ENCODE measurements at places on chromosomes 2 and 18.
A peak's percentile ranks its signal among the peaks of the same experiment; 100 is the strongest.

DNA sequence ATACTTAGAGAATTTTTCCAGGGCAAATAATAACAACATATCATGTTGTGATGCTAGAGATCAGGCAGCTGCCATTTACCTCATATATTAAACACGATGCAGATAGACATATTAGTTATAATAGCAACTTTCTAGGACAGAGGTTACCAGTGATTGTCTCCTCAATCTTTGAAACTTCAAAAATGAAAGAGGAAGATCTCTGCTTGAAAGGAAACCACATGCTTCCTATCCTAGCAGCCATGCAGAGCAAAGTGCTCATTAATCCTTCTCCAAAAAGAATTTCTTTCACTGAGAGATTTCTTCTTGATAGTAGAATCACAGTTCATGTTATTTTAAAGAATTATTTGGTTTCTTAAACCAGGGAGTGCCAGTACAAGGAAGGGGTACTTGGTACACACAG is 317.2 kb downstream of the CPS1 start:
- no peak for DNase-seq

GRCh38 chr2:74079522-74080341 is 68.0 kb downstream of the BOLA3 start:
- DNase-seq = no peak

DNA sequence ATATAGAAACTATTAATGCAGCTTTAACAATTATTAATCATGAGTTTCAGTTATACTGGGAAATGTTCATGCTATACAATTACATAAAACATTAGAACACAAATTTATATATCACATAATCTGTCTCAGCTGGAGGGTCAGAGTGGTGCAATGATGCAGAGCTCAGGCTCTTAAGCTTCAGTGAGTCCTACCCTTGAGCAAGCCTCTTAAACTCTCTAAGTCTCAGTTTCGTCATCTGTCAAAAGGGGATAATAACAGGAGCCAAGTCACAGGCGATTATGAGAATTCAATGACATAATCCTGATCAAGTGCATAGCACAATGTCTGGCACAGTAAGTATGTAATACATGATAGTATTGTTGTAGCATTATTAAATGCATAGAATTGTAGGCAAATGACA is 46.0 kb downstream of the LAMA1 start:
- DNase-seq = no peak

DNA sequence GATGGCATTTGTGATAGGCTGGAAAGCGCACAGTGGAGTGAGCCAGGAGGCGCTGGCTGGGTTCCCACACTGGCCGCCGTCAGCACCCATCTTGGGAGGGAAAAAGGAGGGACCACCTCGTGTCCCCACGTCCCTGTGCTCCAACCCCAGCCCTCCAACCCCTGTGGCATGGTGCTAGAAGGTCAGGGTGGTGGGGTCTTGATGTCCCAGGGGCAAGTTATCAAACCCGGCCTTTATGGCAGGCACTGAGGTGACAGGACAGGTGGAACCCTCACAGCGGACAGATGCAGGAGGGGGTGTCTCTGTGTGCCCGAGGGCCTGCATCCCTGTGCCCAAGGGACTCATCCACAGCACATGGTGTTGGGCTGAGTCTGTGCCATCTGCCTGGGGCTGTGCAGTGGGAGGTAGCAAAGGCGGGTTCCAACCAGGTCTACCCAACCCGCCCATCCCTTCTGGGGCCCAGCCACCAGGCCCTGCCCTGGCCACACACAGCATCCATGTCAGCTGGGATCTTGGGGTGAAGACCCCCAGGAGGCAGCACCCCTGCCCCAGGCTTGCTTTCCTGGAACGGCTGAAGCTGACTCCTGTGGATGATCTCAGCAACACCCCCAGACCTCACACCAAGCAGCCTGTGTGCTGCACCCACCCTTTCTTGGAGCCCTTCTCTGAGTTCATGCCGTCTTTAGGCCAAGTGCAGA is 246.1 kb downstream of the NDUFA10 start:
- DNase-seq = no peak

DNA sequence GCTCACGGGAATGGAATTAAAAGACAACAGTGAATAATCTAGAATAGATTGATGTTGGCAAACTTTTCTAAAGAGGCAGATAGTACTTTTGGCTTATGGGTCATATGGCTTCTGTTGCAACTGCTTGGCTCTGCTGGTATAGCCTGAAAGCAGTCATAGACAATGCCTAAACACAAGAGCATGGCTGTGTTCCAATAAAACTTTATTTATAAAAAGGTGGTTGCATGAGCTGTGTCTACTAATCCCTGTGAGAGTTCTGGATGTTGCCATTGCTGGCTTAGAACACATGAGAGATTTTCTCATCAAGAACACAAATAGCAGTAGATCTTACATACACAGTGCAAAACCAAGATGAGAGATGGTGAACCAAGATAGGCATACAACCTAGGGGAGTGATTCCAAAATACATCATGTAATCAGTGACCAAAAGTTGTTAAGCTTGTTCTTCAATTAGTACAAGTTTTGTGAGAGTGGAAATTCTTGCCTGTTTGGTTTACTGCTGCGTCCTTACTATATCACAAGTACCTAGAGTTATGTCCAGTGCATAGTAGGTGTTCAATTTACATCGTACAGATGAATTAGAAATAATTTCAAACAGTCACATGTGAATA is 380.0 kb downstream of the METTL4 start:
- no peak for DNase-seq

GRCh38 chr2:200786826-200787225 is 24.9 kb upstream of the BZW1 start:
- no peak for DNase-seq

DNA sequence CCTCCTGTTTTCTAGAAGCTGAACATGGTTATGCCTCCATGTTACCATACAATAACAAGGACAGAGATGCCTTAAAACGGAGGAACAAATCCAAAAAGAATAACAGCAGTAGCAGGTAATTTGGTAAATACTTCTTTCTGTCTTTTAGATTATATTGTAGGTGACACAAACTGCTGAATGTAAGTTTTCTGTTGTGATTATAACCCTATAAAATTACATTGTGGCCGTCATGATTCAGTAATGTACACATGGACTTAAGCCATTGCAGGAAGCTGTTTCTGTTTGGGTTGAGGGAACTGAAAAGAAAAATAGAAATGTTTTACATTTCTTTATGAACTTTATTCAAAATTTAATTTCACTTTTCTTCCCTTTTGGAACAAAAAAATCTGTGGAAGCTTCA is 1.2 kb downstream of the MXD1 start:
- DNase-seq = no peak

GRCh38 chr2:212538305-212539071 is at the start of gene ERBB4:
Gene ERBB4, minus strand, starts transcription at chr2:212538802. Its CDS starts 272 bp downstream, at chr2:212538530.
- DNase-seq = no peak

DNA sequence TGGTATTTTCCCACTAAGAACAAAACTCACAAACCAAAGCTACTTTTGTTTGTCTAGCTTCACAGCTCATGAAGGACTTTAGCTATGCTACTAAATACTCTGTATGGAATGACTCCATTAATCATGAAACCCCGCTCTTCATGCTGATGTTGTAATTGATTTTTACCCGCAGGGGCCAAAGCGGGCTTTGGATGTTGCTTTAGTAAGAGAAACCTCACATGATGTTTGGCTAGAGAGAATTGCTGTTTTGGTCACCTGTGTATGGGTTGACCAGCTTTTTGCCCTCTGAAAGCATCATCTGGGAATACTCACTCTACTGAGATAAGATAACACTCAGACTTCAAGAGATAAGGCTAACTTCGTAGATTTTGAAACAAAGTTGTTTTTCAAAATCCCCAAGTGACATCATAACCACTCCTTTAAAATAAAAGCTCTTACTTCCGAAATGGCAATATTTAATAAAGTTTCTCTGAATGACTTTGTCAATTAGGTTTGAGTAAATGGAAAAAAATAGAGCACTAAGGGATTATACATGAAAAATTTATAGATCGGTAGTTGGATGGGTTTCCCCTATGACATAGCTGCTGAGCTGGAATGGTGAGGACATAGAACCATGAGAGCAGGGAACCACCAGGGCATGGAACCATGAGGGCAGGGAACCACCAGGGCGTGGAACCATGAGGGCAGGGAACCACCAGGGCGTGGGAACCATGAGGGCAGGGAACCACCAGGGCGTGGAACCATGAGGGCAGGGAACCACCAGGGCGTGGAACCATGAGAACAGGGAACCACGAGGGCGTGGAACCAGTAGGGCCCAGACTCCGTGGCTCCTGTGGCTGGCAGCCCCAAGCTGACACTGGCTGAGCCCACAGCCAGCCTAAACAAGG is 31.9 kb downstream of the ACKR3 start:
- DNase-seq = no peak

- DNase-seq = no peak
These were observed 177.4 kb upstream of the NABP1 start for GRCh38 chr2:191500566-191500883.

DNA sequence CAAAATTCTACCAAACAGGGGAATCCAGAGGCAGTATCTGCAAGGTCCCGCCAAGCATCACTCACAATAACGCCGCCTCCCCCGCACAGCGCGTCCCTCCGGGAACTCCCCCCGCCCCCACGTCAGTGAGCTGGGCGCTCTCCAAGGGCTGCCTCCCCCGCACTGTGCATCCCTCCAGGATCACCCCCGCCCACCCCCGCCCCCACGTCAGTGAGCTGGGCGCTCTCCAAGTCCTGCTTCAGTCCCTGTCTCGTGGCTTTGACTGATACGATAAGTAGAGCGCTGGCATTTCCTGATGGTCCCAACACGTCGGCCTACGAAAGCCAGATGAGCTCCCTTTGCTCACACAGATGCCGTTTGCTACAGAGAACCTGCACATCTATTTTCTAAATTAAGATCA is 130.7 kb upstream of the TPO start:
- no peak for DNase-seq

- no peak for DNase-seq
These were observed 116.6 kb downstream of the SPHKAP start for GRCh38 chr2:228064796-228065315.

GRCh38 chr2:112791019-112791418 is 6.7 kb upstream of the IL1A start:
- DNase-seq = no peak

DNA sequence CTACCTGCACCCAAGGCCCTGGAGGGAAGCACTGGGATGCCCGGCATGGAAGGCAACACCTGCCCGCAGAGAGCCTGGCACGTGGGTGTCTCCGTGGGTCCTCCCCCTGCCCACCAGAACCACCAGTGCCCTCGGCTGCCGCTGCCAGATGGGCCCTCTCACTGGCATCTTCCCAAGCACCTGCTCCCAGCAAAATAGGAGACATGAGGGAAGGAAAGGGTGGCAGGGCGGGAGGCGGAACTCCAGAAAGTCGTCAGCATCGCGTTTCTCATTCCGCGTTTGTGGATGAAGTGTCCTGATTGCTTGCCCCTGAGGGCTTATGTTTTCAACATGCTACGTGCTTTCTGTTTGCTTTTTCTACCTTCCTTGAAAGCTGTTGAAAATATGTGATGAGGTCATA is 8.8 kb upstream of the SNTG2 start:
- no peak for DNase-seq

- no peak for DNase-seq
These were observed 19.4 kb downstream of the CTIF start for GRCh38 chr18:48558248-48558647.

DNA sequence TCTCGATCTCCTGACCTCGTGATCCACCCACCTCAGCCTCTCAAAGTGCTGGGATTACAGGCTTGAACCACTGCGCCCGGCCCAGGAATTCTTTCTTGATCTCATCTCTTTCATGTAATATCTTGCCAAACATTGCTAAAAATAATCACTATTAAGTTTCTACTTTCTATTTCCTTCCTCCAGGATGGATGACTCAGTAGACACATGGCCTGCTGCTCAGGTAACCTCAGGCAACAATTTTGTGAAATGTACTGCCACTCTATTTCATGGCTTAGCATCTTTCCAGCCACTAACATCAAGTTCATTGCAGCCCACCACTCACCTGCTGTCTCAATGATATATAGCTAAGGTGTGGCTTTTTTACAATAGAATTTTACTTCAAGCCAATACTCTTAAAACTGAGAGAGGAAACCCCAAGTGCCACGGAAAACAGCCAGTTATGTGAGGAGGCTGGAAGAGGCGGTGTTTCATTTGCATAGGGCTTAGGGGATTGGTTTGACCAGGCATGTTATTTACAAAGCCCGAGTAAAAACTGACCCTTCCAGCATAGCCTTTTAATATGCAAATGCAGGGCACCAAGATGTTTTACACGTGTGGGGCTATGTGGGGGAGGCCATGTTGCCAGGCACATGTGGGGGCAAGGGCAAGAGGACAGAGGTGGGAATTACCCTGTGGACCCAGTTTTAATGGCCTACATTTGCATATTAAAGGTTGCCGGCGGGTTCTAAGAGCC is 11.3 kb upstream of the SUMO1 start:
- DNase-seq = no peak

GRCh38 chr2:174138161-174138560 is 110.2 kb downstream of the OLA1 start:
- no peak for DNase-seq

DNA sequence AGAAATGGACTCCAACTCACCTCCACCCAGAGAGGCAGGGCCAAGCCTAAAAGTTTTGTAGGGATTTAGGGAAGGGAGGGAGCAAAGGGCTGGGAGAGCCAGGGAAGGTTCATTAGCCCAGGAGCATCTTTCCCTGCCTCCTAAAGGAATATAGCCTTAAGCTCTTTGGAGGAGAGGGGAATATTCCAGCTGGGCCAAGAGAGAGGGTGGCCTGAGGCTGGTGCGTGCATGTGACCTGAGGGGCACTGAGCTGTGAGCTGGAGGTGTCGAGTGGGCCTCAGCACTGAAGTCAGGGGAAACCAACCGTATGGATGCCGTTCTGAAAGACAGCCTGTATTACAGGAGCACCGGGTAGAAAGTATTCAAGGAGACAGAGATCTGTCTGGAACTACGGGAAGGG is 112.6 kb downstream of the KLHL29 start:
- DNase-seq = no peak

GRCh38 chr2:207813221-207813916 is 43.7 kb upstream of the FZD5 start:
- peak; percentile 16 for DNase-seq

DNA sequence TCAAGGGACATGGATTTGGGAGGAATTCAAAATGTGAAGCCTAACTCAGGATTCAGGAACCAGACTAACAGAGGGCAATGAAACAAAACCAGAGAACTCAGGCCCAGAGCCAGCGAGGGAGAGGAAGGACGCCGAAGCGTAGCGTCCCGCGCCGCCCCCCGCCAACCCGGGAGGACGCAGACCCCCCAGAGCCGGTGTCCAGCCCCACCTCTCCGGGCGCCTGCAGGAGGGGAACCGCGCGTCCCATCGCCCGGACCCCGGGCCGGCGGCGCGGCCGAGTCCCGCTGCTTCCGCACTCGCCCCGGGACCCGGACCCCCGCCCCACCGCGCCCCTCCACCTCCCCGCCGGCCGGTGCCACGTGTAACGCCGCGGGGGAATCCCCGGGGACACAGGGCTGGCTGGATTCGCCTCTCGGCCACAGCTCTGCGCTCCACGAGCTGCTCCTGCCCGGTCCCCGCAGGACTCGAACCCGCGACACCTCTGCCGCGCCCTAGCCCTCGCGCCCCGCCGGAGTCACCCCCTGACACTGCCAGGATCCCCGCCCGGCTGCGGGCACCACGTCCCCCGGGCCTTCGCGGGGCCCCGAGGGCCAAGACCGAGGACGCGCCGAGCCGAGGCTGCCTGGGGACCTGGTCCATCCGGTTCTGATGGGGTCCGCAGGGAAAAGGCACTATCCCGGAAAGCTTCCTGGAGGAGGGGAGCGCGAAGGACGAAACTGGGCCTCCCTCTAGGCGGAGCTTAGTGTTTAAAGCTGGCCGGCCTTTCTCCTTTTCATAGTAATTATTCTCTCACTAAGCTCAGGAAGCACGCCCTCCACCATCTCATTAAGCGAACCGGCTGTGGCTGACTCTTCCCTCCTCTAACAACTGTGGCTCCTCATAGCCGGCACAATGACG is 40.4 kb upstream of the FAM124B start:
- DNase-seq = no peak

Measured in hypothalamus (tissue), 51 donors.